NCI-H1930 (cell line): ENCODE measurements at places on chromosomes 1 and 21.

- no peak for DNase-seq
Observed at GRCh38 chr1:4755301-4755845, 101.0 kb downstream of the AJAP1 start.

DNA sequence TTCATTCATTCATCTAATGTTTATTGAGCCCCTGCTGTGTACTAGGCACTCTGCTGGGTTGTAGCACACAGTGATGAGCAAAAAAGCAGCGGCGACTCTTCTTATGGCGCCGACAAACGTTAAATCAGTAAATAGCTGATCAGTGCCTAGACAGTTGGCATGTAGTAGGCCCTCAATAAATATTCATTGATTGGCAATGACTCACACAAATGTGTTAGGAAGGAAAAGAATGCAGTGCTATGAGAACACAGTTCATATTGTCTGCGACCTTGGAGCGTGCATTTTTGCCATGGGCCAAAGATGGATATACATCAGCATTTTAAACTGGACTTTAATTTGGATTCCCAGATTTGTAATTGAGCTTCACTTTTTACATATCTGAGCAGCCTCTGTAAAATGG is 52.0 kb downstream of the PRDM2 start:
- no peak for DNase-seq

GRCh38 chr1:22442212-22442894 is 9.3 kb upstream of the ZBTB40 start:
- DNase-seq, result no peak

DNA sequence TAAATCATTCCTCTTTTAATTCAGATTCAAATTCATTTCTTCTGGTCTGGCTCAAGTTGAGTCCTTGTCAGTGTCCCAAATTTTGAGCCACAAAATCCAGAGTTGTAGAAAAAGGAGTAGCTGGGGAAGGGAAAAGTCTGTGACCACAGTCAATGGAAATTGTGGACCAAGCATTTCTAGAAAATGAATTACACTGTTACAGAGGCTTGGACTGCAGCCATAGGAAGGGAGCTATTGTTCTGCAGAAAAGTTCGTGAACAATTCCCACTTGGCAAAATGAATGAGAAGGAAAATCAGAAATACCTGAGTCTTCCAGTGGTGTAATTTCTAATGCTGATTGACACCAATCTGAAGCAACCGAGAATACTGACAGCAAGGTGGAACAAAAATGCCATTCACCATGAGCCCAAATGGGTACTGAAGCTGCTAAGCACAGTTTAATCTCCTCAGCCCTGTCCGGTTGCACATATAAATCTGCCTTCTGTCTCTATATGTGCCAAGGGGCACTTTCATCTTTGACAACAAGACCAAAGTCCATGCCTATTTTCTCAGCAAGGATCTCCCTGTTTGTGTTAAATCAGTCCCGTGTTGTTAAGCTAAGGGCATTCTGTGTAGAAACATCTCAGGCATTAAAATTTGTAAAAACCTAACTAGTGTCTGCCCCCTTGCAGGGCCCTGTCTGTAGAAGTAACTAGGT is 51.3 kb downstream of the TEX35 start:
- no peak for DNase-seq
